ENCODE measurements at places on chromosomes 3 and 15. TPM values are rescaled to one million over a fixed set of nuclear protein-coding genes. Genes with fewer than 3 reads are reported as not detected.

DNA sequence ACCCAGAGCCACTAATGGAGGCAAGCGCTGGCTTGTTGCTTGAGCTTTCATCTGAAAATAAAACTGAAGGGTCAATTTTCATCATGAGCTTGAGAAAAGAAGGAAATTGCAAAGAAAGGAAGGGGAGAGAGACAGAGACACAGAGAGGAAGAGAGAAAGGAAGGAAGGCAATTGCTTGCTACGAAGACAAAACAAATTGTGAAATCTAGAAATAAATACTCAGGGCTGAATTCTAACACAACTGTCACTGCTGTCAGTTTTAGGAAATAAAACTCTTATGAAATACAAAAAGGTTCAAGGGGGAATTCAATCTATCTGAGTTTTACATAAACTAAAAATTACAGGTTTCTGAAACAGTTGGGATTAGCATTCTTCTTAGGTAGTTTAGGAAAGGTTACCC, 36.7 kb downstream of the FOXP1 start:
- no peak for DNase-seq

DNA sequence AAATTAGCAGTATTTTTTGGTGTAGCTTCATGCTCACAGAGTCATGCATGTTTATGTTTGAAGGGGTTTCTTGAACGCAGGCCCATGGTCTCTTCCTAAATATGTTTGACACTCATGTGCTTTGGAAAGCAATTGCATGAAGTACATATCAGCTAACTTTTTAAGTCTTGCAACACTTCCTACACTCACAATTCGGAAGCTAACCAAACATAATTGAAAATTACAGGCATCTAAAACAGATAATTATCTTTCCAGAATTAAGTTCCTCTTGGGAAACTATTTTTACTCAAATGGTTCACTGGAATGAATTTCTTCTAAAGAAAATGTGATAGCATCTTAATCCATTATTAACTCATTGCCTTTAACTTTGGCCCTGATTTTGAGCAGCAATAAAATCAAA, 438.9 kb downstream of the RAP2B start:
- no peak for DNase-seq

GRCh38 chr15:92460023-92460422, 66.3 kb downstream of the ST8SIA2 start:
- DNase-seq, result no peak

- DNase-seq, result no peak
These were observed at the start of gene ARNT2 for GRCh38 chr15:80404057-80404760. Gene ARNT2, plus strand, starts transcription at chr15:80404382. Its CDS starts 134 bp downstream, at chr15:80404516.

AADAC gene
- total RNA-seq, result not detected

GRCh38 chr3:113054552-113054951, 63.8 kb downstream of the GTPBP8 start:
- DNase-seq, result no peak

SEMA7A gene
- 21.4 TPM for total RNA-seq

- DNase-seq, result no peak
These were observed 1.1 kb downstream of the RIOX2 start for GRCh38 chr3:97970956-97971620.

MYO5C gene
- total RNA-seq, result 2.5 TPM

DNA sequence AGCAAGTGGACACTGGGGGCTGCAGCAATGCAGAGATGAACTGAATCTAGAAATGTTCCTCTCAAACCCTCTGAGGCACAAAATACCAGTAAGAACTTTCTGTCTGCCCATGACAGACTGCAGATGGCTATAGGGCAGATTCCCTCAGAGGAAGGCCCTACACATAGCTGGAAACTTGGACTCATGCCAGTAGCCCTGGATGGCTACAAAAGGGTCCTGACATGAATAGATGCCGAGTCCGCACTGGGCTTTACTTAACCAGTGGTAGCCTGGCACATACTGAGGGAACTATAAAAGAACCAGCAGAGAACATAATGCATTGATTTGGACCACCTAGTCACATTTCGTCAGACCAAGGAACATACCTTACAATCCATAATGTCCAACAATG, 66.7 kb downstream of the C3orf80 start:
- no peak for DNase-seq

DNA sequence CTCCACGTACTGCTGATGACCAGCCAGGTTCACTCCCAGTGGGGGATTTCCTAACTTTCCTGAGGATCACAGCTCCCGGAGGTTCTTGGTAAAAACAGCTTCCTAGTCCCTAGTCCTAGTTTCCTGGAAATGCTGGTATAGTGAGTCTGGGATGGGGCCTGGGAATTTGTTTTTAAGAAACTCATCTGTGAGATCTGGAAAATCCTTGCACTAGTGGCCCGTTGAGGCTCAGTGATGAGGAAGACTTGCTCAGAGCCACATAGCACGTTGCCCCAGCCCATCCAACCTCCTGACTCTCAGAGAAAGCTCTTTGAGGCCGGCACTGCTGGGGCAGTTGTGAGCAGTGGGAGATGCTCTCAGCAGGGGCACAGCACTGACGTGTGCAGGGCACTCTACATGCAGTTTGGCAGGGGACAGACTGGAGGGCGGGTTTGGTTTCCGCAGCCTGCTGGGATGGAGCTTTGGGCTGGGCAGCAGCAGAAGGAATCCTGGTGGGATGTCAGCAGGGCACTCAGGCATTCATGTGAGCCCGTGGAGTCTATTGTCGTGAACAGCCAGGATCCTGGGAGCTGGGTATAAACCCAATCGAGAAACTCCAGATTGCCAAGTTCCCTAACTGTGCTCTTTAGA, 31.6 kb downstream of the SAXO2 start:
- no peak for DNase-seq

- peak; percentile 68 for DNase-seq
These were observed 59.8 kb upstream of the MEX3B start for GRCh38 chr15:82105451-82106215.

DNA sequence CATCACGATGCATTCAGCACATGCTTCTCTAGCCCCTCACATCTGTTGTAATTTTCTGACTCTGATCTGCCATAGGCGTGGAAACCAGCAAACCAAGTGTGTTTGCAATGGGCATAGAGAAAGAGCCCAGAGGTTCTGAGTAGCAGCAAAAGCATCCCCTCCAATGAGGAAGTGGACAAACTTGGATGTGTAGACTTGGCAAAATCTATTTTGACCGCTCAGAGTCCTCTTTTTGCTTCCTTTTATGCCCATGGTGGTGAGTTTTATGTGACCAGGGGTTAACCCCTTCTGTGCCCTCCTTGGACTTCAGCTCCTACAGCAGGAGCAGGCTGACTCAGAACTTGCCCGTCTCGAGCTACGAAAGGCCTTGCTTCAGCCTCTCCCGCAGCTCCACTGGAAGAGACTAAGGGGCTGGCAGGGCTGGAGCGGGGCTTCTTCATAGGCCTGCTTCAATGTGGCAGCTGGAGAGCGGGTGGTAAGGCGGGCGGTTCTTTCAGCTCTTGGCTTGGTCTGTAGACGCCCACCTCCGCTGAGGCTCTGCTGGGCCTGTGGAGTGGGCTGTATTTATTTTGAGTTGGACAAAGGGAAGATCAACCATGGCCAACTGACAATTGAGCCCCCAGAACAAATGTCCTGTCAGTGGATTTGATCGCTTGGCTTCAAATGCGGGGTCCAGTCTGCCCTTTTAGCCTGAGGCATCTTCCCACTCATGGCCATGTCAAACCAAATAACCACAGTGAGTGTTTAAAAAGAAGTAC, 6.5 kb upstream of the ETV5 start:
- no peak for DNase-seq

DNA sequence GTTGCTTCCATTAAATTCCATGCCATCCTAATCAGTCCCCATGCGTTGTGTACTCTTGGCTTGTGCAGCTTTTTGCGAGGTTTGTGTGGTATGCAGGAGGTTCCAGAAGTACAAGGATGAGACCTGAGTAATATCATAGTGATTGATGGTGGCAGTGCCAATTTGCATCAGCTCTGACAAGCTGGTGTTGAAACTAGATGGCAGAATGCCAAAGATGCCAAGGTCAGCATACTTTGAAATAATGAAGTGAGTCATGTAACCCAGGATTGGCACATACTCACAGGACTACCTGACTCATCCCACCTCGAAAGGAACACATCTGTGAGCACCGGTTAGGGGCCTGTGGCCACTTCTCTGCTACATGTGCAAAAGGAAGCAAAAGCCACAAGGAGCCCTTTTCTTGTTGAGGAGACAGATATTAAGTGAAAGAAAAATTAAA, 14.3 kb downstream of the KAT2B start:
- DNase-seq, result peak; percentile 97

CILP gene
- total RNA-seq, result not detected

PROS1 gene
- total RNA-seq, result 4.0 TPM

DNA sequence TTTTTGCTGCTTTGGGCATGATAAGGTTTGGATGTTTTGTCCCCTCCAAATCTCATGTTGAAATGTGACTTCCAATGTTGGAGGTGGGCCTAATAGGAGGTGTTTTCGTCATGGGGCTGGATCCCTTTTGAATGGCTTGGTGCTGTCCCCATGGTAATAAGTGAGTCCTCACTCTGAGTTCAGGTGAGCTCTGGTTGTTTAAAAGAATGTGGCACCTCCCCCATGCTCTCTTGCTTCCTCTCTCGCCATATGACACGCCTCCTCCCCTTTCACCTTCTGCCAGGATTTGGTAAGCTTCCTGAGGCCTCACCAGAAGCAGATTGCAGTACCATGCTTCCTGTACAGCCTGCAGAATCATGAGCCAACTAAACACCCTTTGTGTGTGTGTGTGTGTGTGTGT, 255.5 kb downstream of the EPHB1 start:
- no peak for DNase-seq

DNA sequence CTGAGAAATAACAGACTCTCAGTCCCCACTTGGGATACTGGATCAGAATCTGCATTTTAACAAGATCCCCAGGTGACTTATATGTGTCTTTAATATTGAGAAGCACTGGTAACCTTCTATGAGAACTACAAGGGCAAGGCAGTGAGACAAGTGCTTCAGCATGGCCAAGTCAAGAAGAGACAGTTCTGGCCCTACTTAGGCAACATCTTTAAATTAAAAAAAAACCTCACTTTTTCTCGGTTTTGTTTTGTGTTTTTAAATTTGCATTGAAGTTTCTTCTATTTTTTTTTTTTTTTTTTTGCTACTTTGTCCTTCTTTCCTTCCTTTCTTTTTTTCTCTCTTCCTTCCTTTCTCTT, 42.5 kb upstream of the SPTSSB start:
- no peak for DNase-seq

- DNase-seq, result peak; percentile 16
These were observed 65.1 kb downstream of the GLCE start for GRCh38 chr15:69225355-69226022.

GRCh38 chr3:41141433-41142167, 57.7 kb upstream of the CTNNB1 start:
- no peak for DNase-seq

DNA sequence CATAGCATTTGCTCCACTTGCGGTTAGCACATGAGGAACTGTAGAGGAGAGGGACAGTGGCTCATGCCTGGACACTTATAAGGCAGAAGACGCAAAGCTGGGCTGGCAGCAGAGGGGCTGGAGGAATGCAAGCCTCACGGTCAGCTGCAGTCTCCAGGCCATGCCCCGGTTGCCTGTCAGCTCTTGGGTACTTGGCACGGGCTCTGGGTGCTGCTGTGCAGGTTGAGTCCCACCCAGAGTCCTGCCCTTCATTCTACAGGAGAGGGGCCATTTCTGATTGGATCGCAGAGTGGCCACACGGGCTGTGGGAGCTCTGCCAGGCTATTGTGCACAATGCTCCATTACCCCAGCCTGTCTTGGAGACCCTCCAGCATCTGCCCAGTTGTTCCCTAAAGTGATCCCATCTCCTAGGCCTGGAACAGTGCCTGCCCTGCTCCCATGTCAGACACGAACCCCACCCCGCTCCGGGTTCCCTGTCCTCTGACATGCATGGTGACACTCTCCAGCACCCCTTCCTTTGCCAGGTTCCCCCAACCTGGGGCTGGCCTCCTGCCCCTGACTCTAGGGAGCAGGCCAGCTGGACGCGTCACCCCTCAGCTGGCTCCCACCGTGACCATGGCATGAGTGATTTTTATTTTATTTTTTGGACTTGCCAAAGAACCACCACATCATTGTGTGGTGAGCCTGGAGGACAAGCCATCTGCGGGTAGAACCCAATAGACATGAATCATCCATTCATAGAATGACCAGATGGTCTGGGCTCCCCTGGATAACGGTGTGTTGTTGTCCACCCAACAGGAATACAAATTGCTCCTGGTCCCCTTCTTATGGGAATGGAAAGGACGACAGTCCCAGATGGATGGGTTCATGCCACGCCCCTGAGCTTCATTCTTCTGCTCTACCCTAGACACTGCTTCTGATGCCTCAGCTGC, 51.0 kb upstream of the KLF13 start:
- DNase-seq, result no peak

GRCh38 chr3:146093896-146094295, 67.1 kb downstream of the PLOD2 start:
- no peak for DNase-seq

GRCh38 chr3:117763561-117763960, 1054.0 kb downstream of the TUSC7 start:
- no peak for DNase-seq

DNA sequence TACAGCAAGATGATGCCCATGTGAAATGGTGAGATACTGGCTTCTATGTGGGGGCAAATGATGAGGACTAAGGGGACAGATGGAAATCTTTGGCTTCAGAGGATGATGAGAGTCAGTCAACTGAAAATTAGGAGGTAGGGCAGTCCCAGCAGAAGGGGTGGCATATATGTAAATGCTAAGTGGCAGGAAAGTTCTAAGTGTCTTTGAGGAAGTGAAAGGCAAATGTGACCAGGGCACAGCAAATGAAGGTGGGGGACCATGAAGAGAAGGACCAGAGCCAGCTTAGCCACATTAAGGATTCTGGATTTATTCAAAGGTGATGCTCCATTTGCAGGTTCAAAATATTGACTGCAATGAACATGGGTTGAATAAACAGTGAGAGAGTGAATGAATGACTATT, 29.2 kb upstream of the LIMD1 start:
- no peak for DNase-seq

DNA sequence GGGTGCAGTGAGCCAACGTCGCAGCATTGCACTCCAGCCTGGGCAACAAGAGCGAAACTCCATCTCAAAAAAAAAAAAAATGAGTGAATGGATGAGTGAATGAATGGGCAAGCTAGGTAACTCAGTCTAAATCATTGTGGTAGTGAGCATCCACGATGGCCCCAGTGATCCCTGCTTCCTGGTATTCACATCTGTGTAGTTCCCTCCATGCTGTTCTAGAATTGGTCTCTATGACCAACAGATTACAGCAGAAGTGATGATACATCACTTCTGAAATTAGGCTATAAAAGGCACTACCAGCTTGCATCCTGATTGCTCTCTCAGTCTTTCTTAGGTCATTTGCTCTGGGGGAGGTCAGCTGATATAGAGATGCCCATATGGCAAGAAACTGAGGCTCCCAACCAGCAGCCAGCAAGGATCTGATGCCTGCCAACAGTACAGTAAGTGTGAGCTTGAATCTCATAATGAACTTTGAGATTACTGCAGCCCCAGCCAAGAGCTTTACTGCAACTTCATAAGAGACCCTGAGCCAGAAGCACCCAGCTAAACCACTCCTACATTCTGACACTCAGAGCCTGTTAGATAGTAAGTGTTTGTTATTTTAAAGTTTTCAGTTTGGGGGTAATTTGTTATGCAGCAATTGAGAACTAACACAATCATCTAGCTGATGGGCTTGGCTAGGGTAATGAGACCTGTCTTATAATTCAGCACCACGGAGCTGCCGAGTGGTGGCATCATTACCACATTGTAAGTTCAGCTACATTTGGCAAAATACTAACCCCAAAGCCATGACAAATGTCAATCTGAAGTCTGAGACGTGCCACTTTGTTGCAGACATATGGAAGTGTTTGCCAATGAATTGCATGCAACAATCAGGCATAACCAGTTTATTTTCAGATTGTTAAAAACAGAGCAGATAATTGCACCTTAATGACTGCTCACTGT, 53.0 kb downstream of the KLHL6 start:
- DNase-seq, result peak; percentile 43

SEMA5B gene
- not detected for total RNA-seq
